Globus pallidus (tissue), 1 donor: ENCODE measurements at places on chromosomes 5 and 9.

DNA sequence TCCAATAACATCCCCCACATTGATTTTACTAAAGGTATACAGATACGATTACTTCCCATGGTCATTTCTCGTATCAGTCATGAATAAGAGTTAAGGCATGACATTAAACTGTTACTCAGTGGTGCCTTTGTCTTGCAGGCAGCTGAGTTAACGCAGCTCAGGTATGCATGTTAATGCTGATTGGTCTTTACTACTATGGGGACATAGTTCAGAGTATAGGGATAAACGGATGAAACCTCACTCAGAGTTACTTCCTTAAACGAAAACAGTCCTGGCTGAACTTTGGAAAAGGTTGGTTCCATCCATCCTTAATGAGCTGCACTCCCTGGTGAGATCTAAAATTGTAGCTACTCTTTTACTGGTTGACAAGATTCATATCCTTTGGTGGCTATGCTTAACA lies 87.0 kb downstream of the ACTL7B start:
- DNase-seq, result no peak

DNA sequence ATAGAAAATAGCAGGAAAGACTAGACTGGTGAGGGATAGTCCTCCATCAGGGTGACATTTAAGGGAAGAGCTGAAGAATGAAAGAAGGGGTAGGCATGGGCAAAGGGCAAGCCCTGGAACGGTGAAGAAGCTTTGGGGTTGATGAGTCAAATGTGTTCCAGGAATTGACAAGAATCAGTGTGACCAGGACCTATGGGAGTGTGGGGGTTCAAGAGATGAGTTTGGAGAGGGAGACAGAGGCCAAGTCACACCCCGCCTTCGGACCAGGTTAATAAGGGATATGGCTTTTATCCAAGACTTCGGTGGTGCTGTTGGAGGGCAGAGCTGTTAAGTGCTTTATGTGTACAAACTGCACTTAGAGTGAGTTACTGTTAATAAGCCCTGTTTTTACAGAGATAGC lies 920 bp downstream of the PMPCA start:
- DNase-seq, result no peak

DNA sequence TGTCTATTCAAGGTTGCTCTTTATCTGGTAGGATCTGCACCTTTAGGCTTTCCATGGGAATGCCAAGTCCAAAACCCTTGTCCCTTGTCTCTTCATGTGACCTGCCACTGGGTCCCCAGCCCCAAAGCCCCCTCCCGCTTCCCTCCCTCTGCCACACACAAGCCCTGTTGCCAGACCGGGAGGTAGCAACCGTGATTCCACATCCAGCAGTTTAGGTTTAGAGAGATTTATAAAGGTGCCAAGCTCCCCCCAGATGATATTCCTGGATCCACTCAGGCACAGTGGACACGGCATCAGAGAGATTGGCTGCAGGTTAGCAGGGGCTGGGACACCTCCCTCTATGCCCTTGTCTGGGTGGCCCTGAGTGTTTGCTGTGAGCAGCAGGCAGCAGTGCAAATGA lies 504.7 kb downstream of the CCDC171 start:
- DNase-seq, result no peak

GRCh38 chr5:50856401-50857119 lies 190.1 kb downstream of the PARP8 start:
- peak; percentile 38 for DNase-seq

DNA sequence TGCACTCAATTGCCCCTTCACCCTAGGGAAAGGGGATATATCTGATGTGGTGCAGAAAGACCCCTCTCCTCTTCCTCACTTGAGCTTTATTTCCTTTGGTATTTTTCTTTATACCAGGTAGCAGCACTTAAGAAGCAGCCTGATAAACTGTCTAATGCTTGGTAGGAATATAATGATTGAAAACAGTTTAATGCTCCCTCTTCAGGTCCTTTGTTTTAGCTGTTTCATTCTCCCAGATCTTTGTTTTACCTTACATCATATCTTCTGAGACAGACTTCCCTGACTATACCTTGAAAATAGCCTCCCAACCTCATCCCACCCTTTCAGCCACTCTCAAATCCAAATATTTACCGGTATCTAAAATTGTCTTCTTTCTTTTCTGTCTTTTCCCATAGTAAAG lies 87.9 kb downstream of the NUDT12 start:
- DNase-seq, result no peak
